Hepatocyte (in vitro differentiated cells): ENCODE measurements at places on chromosomes 12 and 14.

DNA sequence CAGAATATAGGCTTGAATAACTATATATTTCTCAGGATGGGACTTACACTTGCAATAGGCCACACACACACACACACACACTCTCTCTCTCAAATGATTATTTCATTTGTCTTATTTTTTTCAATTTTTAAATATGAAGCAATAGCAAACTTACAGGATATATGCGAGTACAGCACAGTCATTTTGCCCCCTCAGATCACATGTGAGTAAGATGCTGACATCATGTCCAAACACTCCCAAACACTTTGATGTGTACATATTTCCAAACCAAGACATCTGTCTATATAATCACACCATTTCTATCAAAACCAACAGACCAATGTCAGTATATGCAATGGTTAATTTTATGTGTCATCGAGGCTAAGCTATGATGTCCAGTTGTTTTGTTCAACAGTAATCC, 1535.9 kb upstream of the FLRT2 start:
- no peak for DNase-seq
- H3K36me3 ChIP-seq, result no peaks in the 10 kb centered on the region
- H3K27me3 ChIP-seq, result no peaks in the 10 kb centered on the region
- no peak overlapping the region for H3K4me3 ChIP-seq

DNA sequence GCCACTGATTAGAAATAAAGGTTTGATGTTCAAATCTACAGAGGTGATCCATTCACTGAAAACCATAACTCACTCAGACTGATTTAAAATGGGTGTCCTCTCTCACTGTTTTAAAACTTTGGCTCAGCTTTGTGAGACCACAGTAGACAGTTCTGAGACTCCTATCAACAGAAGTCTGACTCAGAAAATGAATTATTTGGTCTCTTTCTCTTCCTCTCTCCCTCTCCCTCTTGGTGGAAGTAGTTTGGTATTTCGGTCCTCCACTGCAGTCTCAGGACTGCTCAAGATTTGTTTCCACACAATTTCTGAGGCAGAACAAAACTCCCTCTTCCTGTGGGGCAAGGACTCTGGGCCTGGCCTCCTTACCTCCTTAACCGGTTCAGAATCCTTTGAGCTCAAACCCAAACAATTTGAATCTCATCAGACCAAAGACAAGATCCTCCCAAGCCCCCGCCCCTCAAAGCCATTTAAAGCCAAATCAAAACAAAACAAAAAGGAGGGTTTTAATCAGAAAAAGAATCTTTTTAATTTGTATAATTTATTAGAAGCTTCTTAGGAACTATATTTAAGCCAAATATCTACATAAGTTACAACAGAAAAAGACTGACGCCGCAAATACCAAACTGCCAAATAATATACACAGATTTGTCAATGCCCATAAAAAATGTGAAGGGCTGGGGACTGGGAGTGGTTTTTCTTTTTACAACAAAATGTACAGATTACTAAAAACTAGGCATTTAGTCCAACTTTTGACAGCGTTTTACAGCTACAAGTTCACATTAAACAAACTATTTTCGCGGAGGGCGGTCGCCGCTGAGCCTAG, 3.9 kb downstream of the NKX2-1 start:
- no peaks in the 10 kb centered on the region for H3K36me3 ChIP-seq
- no peak overlapping the region for H3K4me3 ChIP-seq
- H3K4me1 ChIP-seq, result peaks cover 22% of the 10 kb centered on the region

GRCh38 chr14:32601069-32601468, 272.0 kb downstream of the AKAP6 start:
- no peak overlapping the region for H3K27ac ChIP-seq
- DNase-seq, result no peak
- H3K4me1 ChIP-seq, result peaks cover 11% of the 10 kb centered on the region
- H3K27me3 ChIP-seq, result no peaks in the 10 kb centered on the region

- no peak overlapping the region for H3K4me3 ChIP-seq
- no peaks in the 10 kb centered on the region for H3K27me3 ChIP-seq
- no peak for DNase-seq
- peaks cover 10% of the 10 kb centered on the region for H3K4me1 ChIP-seq
- no peak overlapping the region for H3K27ac ChIP-seq
- no peaks in the 10 kb centered on the region for H3K36me3 ChIP-seq
Observed at GRCh38 chr12:76713130-76713529, 50.8 kb upstream of the ZDHHC17 start.

DNA sequence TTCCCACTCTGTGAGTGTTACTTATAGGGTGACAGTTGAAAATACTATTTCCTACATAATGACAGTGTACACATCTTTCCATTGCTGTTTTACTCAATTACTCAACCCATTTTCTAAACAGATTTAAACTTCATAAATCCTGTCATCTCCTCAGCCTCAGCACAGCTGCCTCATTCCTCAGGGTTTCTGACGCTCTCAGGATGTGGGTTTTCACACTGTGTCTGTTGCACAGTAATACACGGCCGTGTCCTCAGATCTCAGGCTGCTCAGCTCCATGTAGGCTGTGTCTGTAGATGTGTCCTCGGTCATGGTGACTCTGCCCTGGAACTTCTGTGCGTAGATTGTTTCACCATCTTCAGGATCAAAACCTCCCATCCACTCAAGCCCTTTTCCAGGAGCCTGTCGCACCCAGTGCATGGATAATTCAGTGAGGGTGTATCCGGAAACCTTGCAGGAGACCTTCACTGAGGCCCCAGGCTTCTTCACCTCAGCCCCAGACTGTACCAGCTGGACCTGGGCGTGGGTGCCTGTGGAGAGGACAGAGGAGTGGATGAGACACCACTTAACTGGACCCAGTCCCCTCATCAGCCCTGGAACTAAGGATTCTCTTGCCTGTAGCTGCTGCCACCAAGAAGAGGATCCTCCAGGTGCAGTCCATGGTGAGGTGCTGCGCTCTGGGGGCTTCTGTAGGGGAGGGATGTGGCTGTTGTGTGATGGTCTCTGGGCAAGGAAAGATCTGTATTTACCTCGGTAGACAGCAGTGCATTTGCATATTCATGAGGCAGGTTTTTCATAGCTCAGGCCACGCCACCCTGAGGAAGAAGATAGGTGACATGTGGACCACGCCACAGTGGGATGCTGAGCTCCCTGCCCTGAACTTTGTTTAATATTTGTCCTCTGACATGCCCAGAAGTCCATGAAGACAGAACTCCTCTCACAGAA, 750.2 kb downstream of the TMEM121 start:
- no peak overlapping the region for H3K27ac ChIP-seq
- no peaks in the 10 kb centered on the region for H3K27me3 ChIP-seq
- H3K36me3 ChIP-seq, result no peaks in the 10 kb centered on the region
